ENCODE measurements at places on chromosomes 2 and 18.

DNA sequence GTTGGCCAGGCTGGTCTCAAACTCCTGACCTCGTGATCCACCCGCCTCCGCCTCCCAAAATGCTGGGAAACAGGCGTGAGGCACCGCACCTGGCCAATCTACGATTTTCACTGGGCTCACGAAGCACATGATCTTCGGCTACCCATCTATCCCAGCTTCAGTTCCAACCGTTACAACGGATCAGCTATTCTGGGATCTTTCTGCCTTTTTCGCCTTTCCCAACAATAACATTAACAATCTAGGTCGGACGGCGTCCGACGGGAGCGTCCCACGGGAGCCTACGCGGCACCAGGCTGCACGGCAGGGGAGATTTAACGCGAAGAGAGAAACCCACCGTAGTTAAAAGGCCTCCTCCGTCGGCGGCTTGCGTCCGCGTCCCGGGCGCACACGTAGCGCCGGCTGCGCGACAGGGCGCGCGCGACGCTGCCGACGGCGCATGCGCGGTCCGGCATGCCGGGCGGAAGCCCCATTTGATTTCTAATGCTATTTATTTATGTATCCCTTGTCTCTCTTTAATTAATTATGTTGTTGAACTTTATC is at the start of gene MSL3B:
TSS of gene MSL3B (minus strand) at position 394 of the 540 bp plus-strand sequence.
- peak; percentile 69 for DNase-seq

GRCh38 chr2:54470266-54470938 is 14.3 kb downstream of the SPTBN1 start:
- DNase-seq = no peak

DNA sequence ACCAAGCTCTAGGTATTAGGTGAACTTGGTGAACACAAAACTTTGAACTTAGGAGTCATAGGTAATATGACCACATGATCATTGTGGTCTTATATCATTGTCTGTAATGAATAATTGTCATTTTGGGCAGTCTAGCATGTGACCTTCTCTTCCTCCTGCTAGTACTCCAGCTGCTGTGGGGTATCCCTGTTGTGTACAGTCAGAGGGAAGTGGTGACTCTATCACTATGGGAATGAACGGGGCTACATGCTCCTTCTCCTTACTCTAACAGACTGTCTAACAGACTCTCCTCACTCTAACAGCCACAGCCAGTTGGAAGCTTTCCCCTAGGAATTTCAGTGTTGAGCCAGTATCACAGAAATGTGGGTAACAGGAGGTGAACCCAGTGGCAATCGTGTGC is 68.2 kb upstream of the NEDD4L start:
- peak; percentile 74 for DNase-seq

GRCh38 chr2:122955776-122956175 is 1069.3 kb upstream of the CNTNAP5 start:
- peak; percentile 8 for DNase-seq

- DNase-seq = no peak
These were observed 373.5 kb upstream of the MYT1L start for GRCh38 chr2:2704428-2705090.

DNA sequence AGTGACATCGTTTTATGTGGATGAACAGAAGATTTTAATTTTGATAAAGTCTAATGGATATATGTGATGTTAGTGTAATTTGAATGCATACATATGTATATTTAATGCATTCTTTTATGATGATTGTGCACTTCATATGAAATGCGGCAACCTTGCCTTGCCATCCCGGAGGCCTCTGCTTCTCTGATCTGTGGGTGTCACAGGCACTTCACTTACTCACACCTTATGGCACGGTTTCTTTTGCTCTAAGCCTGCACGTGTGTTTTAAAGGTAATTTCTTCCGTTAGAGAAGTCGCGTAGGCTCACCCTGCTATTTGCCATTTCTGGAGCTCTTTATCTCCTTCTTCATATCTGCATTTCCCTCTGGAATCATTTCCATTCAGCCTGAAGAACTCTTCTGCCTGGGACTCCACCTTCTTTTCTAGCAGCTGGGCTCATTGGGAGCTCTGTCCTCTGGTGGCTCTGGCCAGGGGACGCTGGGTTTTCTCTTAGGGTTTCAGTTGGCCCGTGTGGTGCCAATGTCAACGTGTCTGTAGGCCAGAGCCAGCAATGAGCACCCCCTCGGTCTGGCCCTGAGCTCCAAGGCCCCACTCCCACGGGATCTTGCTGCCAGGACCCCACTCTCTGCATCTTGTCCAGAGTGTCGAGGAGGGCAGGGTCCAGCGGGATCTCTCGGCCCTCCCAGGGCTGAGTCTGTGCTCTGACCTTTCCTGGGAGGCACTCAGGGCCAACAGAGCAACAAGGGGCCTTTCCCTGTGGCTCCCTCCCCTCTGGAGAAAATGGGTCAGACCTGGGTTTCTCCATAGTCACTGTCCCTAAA is 97.3 kb downstream of the RTP5 start:
- no peak for DNase-seq

GRCh38 chr2:30402441-30403182 is 44.4 kb upstream of the LCLAT1 start:
- no peak for DNase-seq

DNA sequence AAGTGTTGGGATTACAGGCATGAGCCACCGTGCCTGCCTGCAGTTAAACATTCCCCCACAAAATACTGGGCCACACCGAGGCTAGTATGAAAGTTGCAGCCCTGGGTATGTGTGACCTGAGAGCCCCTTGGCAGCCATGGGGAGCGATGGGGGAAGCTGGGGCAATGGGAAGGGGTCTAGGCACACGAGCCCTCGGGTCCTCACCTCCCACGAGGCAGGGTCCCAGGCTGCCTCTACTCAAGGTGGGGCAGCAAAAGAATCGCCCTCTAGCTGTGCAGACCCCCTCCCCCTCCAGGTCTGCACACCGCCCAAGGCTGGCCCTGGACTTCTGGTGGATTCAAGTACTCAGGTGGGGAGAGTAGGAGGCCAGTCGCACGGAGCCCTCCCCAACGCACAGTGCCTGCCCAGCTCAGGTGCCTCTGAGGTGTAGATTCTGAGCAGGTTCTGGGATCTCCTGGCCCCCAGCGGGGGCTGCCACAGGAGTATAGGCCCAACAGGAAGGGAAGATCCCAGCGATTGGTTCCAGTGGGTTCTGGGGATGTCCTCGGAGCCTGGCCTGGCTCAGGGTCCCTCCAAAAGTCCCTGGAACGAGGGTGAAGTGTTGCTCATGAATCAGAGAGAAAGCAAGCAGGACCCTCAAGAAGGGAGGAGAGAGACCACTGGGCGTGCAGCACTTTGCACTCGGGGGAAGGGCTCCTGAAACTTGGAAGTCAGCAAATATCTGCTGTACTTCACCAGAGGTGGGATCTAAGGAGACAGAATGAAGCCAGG is 2.6 kb downstream of the GPR35 start:
- no peak for DNase-seq

GRCh38 chr18:59123588-59124369 is 15.9 kb upstream of the SEC11C start:
- no peak for DNase-seq

DNA sequence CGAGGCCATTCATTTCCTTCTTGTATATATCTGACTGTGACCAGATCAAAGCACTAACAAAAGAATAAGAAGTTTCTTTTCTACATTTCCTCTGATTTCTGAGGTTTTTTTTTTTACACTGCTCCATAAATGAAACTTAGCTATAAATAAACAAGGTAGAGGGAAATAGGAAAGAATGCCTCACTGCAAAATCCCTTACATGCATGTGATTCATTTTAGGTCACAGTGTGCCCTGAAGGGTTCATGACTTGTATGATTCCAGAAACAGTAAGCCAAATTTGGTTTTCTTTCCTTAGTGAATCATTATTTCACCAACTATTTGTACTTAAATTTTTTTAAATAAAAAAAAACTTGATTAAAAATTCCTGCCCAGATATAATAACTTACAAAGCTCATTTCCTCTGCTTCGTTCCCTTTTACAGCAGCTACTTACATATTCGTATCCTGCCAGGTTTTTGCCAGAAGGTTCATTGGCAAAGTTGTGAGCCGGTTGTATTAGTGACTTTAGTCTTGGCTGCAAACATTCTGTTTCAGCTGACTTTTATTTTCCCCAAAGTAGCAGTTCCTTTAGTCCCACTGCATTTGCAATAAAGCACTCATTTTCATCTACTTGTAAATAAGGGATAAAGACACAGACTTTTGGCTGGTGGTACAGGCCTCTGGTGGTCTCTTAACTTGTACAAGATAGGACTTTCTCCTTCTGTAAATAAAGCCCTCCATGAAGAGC is 58.6 kb downstream of the LRP2 start:
- no peak for DNase-seq

DNA sequence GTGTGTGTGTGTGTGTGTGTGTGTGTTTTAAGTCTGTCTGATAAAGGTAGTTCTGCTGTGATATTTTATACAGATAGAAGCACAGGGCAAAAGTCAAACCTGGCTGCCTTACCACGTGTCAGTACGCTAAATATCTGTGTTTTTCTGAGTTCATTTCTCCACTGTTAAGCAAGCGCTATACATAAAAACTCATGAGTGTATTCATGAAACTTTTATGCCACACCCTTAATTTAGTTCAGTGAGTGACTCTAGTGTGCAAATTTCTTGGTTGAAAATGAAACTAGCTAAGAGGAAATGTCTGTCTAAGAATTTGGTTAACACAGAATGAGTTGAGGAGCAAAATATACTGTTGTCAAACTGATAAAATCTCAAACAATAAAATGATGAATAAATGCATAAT is 11.2 kb downstream of the CASP10 start:
- no peak for DNase-seq

- DNase-seq = no peak
These were observed 259.1 kb downstream of the SS18 start for GRCh38 chr18:25831301-25831701.

- no peak for DNase-seq
These were observed 219.2 kb downstream of the LRP1B start for GRCh38 chr2:141911485-141912066.

GRCh38 chr2:41890341-41890740 is 157.5 kb upstream of the PKDCC start:
- DNase-seq = no peak

DNA sequence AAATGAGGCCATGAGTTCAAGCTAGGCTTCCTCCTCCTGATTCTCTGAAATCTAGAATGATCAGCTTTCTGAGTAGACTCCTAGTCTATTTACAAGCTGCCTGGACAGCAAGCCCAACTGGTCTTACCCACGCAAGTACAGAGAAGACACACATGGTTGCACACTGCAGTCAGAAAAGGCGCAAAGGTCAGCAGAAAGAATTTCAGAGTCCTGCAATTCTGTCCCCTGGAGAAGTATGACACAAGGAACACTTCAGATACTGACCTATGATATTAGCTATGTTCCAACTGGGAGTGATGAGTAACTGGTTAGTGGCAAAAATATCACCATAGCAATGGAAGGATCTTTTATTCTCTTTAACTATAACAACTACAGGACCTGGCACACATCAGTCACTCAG is 336.1 kb upstream of the PKDCC start:
- no peak for DNase-seq

GRCh38 chr2:118981632-118982031 is 39.6 kb downstream of the MARCO start:
- no peak for DNase-seq

GRCh38 chr2:45700407-45701013 is 49.0 kb downstream of the PRKCE start:
- no peak for DNase-seq

- DNase-seq = no peak
These were observed 469.0 kb downstream of the SLC4A3 start for GRCh38 chr2:220096406-220096805.

DNA sequence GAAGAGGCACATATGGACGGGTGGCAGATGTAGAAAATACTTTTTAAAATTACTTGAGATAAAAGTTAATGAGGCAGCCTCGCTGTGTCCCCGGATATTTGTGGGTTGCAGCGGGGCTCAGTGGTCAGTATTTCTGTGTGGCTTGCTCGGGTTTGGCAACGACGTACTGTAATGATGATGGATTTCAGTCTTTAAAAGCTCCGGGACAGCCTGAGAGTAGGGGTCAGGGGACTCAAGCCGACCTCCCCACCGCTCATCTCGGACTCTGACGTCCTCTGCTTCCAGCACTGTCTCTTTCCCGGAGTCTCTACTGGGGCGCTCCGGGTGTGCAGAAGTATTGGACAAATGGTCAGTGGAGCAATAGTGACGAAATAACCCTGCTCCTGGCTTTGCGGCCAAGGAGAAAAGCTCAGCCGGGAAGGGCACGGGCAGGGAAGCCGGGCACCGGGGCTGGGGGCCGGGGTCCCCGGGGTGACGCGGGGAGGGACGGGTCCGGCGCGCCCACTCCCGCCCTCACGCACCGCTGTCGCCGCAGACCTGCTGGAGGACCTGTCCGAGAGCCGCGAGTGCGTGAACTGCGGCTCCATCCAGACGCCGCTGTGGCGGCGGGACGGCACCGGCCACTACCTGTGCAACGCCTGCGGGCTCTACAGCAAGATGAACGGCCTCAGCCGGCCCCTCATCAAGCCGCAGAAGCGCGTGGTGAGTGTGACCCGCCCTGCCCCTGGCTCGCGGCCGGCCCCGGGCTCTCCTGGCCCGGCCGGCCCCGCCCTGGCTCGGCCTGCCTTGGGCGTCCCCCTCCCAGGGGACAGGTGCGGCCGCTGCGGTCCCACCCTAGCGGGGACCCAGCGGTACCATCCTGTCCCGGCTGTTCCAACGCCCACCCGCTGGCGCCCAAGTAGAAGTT is 7.3 kb downstream of the GATA6 start:
- no peak for DNase-seq

DNA sequence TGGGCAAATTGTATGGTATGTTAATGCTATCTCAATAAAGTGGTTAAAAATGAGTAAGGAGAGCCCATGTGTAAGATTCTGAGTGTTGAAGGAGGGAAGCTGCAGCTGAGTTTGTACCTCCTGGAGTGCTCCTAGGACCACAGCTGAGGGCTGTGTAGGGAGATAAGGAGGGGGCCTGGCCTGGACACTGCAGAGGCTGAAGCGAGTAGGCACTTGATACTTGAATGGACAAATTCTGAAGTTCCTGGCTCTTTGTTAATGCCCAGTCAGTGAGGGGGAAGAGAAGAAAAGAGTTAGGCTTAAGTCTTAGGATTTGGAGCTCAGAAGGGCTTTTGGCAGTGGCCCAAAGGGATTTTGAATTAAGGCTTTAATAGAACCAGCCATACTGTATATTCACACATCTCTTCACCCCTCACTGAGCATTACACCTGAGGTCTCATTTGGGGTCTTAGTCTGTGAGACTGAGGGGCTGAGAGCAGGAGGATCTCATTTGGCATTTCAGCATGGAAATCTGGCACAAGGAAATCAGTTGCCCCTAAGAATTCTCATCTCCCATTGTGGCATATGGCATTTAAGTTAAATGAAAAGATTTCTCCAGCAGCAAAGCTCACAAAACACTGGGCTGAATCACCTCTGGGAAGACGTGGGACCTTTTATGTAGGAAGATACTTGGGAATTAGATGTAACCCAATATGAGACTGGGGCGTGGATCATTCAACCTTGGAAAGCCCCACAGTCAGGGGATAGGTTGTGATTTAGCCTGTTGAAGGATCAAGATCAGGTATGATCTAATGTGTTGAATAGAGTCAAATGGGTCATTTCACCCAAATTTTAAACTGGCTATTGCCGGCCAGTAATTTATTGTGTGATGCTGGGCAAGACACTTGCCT is 46.8 kb downstream of the LIPG start:
- peak; percentile 73 for DNase-seq

All from brain (organoid and tissue), 16 donors.